Panc1 (cell line): ENCODE measurements at places on chromosomes 2 and 18.

- DNase-seq = no peak
Observed at GRCh38 chr2:185222311-185222710, 516.3 kb upstream of the FSIP2 start.

- no peak for DNase-seq
Observed at GRCh38 chr2:109066917-109067597, 61.9 kb upstream of the SH3RF3 start.

DNA sequence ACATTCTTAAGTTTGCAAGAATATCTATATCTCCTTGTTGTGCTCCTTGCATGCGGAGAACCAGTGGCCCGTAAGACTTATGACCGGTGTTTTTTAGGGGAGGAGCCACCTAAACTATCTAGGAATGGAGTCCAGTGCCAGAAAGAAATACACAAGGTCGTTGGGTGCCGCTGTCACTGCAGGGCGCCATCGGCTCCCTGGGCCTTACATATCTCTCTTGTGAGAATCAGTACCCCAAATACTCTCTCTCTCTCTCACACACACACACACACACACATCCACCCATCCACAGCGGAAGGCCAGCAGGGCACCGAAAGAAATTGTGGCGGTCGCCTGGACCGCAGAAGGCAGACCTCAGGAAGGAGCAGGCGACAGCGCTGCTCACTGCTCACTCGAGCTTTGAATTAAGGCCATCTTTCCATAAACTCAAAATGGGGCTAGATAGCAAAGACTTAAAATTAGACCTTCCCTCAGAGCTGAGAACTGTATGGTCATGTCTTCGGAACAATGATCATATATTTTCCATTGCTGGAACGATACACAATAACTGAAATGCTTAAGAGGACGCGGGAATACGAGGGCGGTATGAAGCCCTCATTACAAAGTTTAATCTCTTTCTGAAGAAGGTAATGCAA, 10.4 kb downstream of the NR4A2 start:
- DNase-seq = no peak

- DNase-seq = no peak
Observed at GRCh38 chr2:28568036-28568435, 72.2 kb downstream of the PLB1 start.

- DNase-seq = no peak
Observed at GRCh38 chr2:206989311-206989710, 50.0 kb downstream of the CPO start.

DNA sequence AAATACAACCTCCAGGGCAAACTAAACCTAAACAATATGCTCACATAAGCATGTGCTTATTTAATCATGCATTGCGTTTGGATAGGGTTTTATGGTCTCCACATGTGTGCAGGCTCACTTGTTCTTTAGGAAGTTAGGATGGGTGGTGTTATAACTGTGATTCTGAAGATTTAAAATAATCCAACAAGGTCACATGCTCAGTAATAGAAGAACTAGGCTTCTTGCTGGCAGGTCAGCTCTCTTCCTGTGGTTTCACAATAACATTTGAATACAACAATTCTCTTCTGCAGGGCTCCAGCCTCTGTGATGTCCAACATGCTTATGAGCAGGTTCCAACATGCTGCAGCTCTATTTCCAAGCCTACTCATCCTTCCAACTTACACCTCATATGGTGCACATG, 84.0 kb downstream of the MYL12B start:
- DNase-seq = no peak

DNA sequence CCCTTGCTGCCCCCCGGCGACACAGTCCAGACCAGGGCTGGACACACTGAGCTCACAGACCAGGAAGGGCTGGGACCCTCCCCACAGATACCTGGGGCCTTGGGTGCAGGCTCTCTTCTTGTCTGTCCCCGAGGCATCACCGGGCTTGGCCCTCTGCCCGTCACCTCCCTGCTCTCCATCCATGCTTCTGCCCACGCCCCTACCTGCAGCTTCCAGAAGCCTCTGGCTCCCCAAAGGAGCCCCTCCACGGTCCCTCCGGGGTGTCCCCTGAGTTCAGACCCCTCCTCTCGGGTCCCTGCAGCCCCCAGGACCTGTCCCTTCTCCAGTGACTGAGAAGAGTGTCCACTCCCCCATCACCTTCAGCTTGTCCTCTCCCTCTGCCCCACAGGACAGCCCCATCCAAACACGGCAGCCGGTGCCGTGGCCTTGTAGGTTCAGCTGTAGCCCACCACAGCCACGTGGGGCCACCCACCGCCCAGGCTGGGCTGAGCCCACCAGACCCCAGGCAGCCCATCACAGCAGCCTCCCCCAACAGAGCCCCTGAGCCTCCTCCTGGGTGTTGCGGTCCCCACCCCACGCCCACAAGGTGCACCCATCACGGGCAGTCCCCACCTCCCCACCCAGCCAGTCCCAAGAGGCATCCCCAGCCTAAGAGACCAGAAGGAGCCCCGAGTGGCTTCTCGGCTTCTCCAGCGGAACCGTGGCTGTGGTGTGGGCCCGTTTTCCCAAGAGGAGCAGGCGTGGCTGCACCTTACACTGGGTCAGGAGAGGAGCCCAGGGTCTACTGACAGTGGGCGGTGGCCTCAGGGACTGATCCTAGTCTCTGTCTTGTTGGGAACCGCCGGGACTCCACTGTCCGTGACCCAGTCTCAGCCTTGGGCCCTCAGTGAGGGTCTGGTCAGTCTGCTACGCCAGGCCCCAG, 53.1 kb downstream of the RAMP1 start:
- DNase-seq = no peak

- DNase-seq = no peak
Observed at GRCh38 chr2:75356865-75357264, 157.5 kb upstream of the TACR1 start.
